Activated T-helper 17 cell treated with anti-CD3 and anti-CD28 coated beads, Interleukin-2, amount 50 U/mL, for 72 hours (primary cell): ENCODE measurements at places on chromosomes 4 and X. TPM values are rescaled to one million over a fixed set of nuclear protein-coding genes. Genes with fewer than 3 reads are reported as not detected.

The MAGEC3 gene
- total RNA-seq, result not detected

The DMRTC1B gene
- not detected for total RNA-seq

The HTT gene
- total RNA-seq, result 58.2 TPM

The ADH1B gene
- total RNA-seq, result not detected

The MAGEA8 gene
- not detected for total RNA-seq
